ENCODE measurements at places on chromosomes 2 and 18.

DNA sequence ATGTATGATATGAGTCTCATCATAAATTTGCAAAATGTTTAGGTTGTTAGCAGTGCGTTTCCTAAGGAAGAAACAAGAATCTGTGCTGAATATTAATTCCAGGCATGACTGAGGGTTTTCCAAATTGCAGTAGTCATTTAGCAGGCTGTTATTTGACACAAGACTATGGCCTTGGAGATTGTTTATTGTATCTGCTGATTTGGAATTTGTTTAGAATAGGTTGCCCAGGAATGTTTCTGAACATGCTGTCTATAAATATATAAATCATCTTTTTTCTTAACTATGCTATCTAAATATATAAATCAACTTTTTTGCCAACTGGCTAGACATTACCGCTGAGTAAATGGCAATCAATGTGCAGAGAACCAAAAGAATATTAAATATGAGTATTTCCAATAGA lies 90.9 kb downstream of the DOK6 start:
- no peaks in the 10 kb centered on the region for H3K36me3 ChIP-seq
- no peak for DNase-seq
- no peaks in the 10 kb centered on the region for H3K27me3 ChIP-seq
- H3K4me3 ChIP-seq, result no peak overlapping the region

DNA sequence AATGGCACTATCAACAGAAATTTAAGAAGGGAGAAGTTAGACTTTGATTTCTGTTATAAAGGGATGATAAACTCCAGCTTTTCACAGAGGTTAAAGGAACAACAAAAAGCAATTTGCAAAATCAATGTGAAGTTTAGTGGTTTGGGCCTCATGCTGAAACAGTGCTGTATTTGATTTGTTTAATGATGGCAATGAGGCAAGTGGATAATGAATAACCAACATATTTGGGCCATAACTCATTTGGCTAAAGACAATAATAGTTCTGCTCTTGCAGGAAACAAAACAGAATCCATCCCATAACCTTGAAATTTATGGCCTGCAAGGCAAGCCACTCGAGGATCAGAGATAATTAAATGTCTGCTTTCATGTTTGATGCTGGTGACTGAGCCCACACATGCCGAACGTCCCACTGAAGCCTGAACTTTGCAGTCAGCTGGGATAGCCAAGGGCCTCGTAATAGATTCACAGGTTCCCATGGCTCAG lies 56.5 kb downstream of the TPGS2 start:
- H3K4me3 ChIP-seq, result no peak overlapping the region
- no peak for DNase-seq
- no peaks in the 10 kb centered on the region for H3K4me1 ChIP-seq
- no peaks in the 10 kb centered on the region for H3K36me3 ChIP-seq
- no peaks in the 10 kb centered on the region for H3K27me3 ChIP-seq
- H3K27ac ChIP-seq, result no peak overlapping the region

DNA sequence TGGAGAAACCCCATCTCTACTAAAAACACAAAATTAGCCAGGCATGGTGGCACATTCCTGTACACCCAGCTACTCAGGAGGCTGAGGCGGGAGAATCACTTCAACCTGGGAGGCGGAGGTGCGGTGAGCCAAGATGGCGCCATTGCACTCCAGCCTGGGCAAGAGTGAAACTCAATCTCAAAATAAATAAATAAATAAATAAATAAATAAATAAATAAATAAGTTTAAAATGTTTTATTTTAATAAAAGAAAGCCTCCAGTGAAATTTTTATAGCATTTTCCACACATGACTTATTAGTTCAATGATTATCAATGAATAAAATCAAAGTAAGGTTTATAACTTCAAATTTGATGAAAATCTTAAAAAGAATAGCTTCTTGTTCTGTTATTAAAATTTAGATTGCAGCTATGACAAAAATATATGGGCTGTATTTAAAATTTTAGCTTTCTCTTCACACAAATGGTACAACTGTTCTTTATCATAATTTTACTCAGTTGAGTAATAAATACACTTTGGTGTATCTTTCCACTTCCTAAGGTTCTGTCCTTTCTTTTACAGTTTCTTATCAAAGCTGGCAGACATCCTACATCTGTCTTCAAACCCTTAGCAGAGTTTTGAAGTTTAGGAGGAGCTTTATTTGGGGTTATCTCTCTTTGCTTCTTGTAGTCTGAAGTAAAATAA lies 78.4 kb upstream of the ZSWIM2 start:
- no peaks in the 10 kb centered on the region for H3K36me3 ChIP-seq
- no peak overlapping the region for H3K4me3 ChIP-seq
- H3K27ac ChIP-seq, result no peak overlapping the region
- no peaks in the 10 kb centered on the region for H3K4me1 ChIP-seq

GRCh38 chr18:37362158-37362890 lies 203.3 kb downstream of the CELF4 start:
- no peak overlapping the region for H3K27ac ChIP-seq
- H3K4me1 ChIP-seq, result peaks cover 8% of the 10 kb centered on the region
- H3K27me3 ChIP-seq, result no peaks in the 10 kb centered on the region
- H3K4me3 ChIP-seq, result no peak overlapping the region
- no peaks in the 10 kb centered on the region for H3K36me3 ChIP-seq
- peak; percentile 44 for DNase-seq

- H3K4me1 ChIP-seq, result no peaks in the 10 kb centered on the region
- H3K27ac ChIP-seq, result no peak overlapping the region
- no peak overlapping the region for H3K4me3 ChIP-seq
- no peaks in the 10 kb centered on the region for H3K36me3 ChIP-seq
These were observed 75.7 kb downstream of the MBOAT2 start for GRCh38 chr2:8927510-8928455.

DNA sequence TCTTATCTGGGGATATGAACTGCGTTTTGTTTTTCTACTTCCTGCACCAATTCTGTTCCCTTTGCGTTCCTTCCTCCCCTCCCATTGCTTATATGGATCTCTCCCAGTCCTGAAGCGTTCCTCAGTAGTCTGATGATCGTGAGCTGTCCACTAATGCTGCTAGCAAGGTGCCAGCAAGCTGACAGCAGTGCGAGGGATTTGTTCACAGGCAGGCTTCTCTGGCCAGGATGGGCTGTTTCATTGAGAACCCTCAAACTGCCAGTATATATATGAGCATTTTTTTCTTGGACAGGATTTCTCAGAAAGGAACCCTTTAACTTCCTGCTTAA lies 40.1 kb downstream of the GTF3C3 start:
- H3K4me1 ChIP-seq, result no peaks in the 10 kb centered on the region
- no peak overlapping the region for H3K27ac ChIP-seq
- H3K36me3 ChIP-seq, result no peaks in the 10 kb centered on the region
- no peaks in the 10 kb centered on the region for H3K27me3 ChIP-seq

GRCh38 chr2:86066007-86066578 lies 39.6 kb downstream of the POLR1A start:
- H3K27me3 ChIP-seq, result no peaks in the 10 kb centered on the region
- H3K4me1 ChIP-seq, result peaks cover 6% of the 10 kb centered on the region
- H3K36me3 ChIP-seq, result peaks cover 5% of the 10 kb centered on the region
- DNase-seq, result no peak

- H3K27me3 ChIP-seq, result no peaks in the 10 kb centered on the region
- H3K4me1 ChIP-seq, result peaks cover 6% of the 10 kb centered on the region
- DNase-seq, result peak; percentile 22
- H3K36me3 ChIP-seq, result no peaks in the 10 kb centered on the region
- peak overlapping the region; percentile 28 for H3K27ac ChIP-seq
These were observed 30.6 kb downstream of the SOWAHC start for GRCh38 chr2:109644571-109645275.

GRCh38 chr2:191806396-191806795 lies 40.5 kb downstream of the CAVIN2 start:
- H3K4me3 ChIP-seq, result no peak overlapping the region
- no peak overlapping the region for H3K27ac ChIP-seq
- no peaks in the 10 kb centered on the region for H3K36me3 ChIP-seq

- no peak overlapping the region for H3K27ac ChIP-seq
- peaks cover 5% of the 10 kb centered on the region for H3K27me3 ChIP-seq
- H3K4me1 ChIP-seq, result no peaks in the 10 kb centered on the region
- no peaks in the 10 kb centered on the region for H3K36me3 ChIP-seq
- H3K4me3 ChIP-seq, result no peak overlapping the region
These were observed 4.8 kb upstream of the ONECUT2 start for GRCh38 chr18:57430079-57431001.

GRCh38 chr2:81481242-81481993 lies 1176.9 kb upstream of the LRRTM1 start:
- no peaks in the 10 kb centered on the region for H3K36me3 ChIP-seq
- DNase-seq, result peak; percentile 58
- H3K27ac ChIP-seq, result no peak overlapping the region
- no peaks in the 10 kb centered on the region for H3K27me3 ChIP-seq

GRCh38 chr2:241149675-241149924 lies 328 bp upstream of the PASK start:
- no peaks in the 10 kb centered on the region for H3K36me3 ChIP-seq
- no peaks in the 10 kb centered on the region for H3K27me3 ChIP-seq
- H3K27ac ChIP-seq, result no peak overlapping the region
- peaks cover 7% of the 10 kb centered on the region for H3K4me1 ChIP-seq
- DNase-seq, result no peak

DNA sequence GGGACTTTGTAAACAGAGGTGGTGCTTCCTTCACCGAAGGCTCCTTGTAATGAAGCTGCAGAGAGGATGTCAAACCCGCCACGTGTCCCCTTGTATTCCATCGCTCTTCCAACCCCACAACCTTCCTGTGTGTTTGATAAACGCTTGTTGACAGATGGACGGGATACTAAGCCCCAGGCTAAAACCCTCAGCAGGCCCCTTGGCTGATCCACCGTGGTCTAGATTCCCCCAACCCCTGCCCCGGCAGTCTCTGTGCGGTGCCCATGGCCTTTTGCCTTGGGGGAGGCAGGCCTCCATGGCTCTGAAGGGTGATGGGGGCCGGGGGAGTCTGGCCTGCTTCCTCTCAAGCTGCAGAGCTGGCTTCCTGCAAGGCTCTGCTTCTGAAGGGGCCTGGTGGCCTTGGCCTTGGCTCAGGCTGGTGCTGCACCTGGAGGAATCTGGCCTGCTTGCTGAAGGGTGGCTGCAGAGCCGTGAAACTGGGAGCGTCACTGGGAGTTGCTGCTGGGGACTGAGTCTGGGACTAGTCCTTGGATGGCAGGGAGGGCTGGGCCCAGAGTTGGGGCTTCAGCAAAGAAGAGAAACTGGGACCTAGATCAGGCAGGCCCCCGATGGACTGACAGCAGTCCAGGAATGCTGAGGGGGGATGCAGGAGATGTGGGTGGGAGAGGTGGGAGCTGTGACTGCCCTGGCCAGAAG lies 9.6 kb upstream of the NTSR2 start:
- H3K27me3 ChIP-seq, result no peaks in the 10 kb centered on the region
- H3K27ac ChIP-seq, result peak overlapping the region; percentile 70
- H3K36me3 ChIP-seq, result no peaks in the 10 kb centered on the region
- H3K4me1 ChIP-seq, result peaks cover 32% of the 10 kb centered on the region
- no peak for DNase-seq

DNA sequence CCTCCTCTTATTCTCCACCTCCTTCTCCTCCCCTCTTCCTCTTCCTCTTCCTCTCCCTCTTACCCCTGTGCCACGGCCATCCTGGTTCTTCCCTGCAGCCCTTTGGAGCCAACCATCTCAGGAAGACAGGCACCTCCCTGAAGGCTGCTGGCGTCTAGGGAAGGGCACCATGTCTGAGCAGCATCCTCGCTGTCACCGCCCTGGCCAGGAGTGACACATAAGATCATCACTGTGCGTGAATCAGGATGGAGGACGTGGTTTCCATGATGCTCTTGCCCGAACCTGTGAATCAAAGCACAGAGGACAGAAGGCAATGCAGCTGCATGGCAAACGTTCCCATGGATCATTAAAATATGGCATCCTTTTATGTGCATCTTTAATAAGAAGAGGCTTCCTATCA lies 236.0 kb downstream of the SH3BP4 start:
- DNase-seq, result no peak
- H3K27ac ChIP-seq, result no peak overlapping the region
- no peaks in the 10 kb centered on the region for H3K4me1 ChIP-seq
- no peaks in the 10 kb centered on the region for H3K36me3 ChIP-seq
- H3K4me3 ChIP-seq, result no peak overlapping the region
- no peaks in the 10 kb centered on the region for H3K27me3 ChIP-seq

GRCh38 chr18:43883886-43884285 lies 606.6 kb upstream of the SYT4 start:
- H3K27me3 ChIP-seq, result no peaks in the 10 kb centered on the region
- H3K4me1 ChIP-seq, result no peaks in the 10 kb centered on the region
- no peak overlapping the region for H3K4me3 ChIP-seq
- no peak overlapping the region for H3K27ac ChIP-seq
- H3K36me3 ChIP-seq, result no peaks in the 10 kb centered on the region

DNA sequence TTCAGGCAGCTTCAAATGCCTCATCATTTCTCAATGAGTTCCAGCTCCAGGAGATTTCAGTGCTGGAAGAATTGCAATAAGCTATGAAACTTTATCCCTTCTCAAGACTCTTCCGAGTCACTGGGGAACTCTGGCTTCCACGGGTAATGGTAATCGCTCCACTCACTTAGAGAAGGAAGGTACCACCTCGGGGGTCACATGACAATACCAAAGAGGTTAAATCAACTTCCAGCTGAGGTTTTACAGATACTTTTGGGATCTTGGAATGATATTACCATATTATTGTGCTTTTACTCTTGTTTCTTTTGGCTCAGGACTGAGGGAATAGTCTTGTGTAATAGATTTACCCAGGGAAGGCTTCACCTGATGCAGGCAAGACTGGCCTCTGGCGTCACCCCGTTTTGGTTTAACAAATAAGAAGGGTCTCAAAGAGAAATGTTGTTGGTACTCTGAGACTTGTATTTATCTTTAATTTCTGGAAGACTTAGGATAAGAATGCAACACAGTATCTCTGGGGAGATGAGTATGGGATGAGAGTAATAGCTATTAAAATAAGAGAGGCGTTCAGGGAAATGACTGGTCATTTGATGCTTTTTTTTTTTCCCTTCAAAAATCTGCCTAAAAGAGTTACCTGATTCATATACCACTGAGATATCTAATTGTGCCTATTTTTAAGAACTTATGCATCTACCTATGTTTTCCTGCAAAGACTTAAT lies 316.9 kb upstream of the ZEB2 start:
- DNase-seq, result no peak
- H3K36me3 ChIP-seq, result no peaks in the 10 kb centered on the region
- H3K27ac ChIP-seq, result no peak overlapping the region
- peaks cover 3% of the 10 kb centered on the region for H3K4me1 ChIP-seq

DNA sequence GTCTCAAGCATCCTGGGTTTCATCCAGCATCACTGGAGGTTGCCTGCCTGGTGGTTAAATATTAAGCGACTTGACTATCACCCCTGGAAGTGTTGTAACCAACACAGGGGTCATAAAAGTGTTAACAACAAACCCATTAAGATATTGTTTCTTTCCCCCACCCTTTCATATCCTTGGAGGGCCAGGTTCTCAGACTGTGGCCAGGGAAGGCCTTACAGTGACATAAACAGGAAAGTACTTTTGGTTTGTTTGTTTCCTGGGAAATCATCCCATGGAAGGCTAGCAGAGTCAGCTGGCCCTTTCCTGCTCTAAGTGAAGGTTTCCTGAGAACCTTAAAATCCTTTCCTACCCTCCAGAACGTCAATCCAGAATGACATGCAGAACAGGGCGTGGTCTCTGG lies 160.9 kb downstream of the CLIP4 start:
- no peaks in the 10 kb centered on the region for H3K27me3 ChIP-seq
- H3K4me3 ChIP-seq, result no peak overlapping the region
- H3K36me3 ChIP-seq, result no peaks in the 10 kb centered on the region
- no peak for DNase-seq
- H3K27ac ChIP-seq, result no peak overlapping the region

GRCh38 chr2:65320946-65321345 lies 93.3 kb downstream of the ACTR2 start:
- H3K27me3 ChIP-seq, result no peaks in the 10 kb centered on the region
- no peak for DNase-seq
- no peak overlapping the region for H3K4me3 ChIP-seq
- H3K36me3 ChIP-seq, result no peaks in the 10 kb centered on the region
- no peak overlapping the region for H3K27ac ChIP-seq
